ENCODE measurements at places on chromosomes 4 and X.

DNA sequence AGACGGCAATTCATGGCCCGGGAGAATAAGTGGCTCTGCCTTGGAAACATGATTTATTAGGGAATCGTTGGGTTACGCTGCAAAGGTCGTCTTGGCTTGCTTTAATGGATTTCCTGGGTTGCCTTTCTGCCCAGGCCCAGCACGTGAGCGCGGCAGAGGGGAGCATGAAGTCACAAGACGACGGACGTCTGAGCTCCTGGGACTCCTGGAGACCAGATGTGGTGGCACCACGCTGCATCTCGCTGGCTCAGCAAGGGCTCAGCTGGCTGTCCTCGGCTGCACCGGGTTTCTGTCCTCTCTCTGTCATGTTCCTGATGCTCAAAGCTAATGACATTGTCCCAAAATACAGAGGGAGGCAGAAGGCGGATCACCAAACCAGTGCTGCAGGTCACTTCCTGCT is 61.2 kb downstream of the C4orf50 start:
- DNase-seq: no peak

DNA sequence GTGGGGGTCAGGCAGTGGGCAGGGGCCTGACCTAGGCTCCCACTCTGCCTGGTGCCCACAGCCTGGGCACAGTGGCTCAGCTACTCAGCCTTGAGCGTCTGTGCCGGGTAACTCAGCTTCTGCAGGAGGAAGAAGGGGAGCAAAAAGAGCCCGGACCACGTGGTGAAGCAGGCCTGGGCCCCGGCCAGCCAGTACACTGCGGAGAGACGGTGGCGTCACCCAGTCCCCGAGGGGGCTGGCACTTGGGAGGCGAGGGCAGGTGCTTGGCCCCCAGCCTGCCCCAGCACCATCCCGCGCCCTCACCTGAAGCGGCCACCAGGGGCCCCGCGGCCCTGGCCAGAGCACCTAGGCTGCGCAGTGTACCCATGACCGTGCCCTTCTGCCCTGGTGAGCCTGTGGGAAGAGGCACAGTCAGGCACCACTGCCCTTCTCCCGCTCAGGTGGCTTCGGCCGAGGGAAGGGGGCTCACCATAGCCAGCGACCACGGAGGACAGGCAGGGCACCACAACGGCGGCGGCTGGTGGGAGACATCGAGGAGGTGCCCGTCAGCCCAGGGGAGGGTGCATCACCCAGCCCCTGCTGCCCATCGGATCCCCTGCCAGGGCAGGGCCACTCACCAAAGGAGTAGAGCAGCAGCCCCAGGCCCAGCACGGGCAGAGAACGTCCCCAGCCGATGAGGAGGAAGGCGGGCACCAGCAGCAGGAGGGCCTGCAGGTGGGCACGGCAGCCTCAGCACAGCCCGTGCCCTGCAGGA is 32.3 kb downstream of the NOP14 start:
- DNase-seq: no peak

GRCh38 chr4:89572224-89572858 is 264.6 kb downstream of the SNCA start:
- no peak for DNase-seq

GRCh38 chr4:161762796-161763195 is 401.0 kb downstream of the FSTL5 start:
- DNase-seq: no peak
